ENCODE measurements at places on chromosomes 7 and 10.

DNA sequence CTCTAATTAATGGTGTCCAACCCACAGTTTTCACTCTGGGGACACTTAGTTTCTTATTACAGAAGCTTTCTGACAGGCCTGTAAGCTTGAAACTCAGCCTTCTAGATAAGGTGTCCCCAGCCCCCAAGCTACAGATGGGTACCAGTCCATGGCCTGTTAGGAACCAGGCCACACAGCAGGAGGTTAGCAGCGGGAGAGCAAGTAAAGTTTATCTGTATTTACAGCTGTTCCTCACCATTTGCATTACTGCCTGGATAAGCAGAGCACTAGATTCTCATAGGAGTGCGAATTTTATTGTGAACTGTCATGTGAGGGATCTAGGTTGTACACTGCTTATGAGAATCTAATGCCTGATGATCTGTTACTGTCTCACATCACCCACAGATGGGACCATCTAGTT lies 93.7 kb downstream of the TMEM26 start:
- DNase-seq = no peak

- no peak for DNase-seq
These were observed 247.0 kb downstream of the STK31 start for GRCh38 chr7:23956772-23957576.

GRCh38 chr7:16727736-16728135 lies 25.8 kb upstream of the TSPAN13 start:
- DNase-seq = no peak

GRCh38 chr7:15848362-15848761 lies 161.9 kb upstream of the MEOX2 start:
- DNase-seq = no peak

GRCh38 chr7:84043661-84044191 lies 150.9 kb downstream of the SEMA3A start:
- DNase-seq = no peak

- no peak for DNase-seq
These were observed 97.0 kb downstream of the LHPP start for GRCh38 chr10:124558339-124559321.

DNA sequence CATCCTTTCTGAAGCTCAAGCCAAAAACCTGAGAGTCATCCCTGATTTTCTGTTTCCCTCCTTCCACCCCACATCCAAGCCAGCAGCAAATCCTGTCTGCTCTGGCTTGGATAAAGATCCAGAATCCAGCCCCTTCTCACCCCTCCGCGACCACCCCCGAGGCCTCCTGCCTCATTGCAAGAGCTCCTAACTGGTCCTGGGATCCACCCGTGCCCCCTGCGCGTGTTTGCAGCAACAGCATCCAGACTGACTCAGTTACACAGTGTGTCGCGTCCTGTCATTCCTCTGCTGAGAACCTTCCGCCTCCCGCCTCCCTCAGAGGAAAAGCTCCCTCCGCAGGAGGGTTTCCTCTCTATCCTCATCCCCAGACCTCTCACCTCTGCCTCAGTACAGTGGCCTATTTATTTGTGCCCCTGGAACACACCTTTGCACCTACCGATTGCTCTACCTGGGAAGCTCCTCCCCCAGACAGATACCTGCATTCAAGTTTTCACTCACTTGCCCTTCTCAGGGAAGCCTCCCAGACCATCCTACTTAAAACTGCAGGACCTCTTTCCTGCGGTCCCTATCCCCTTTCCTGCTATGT lies 21.6 kb upstream of the GRID1 start:
- no peak for DNase-seq

GRCh38 chr7:30584415-30584814 lies 10.3 kb upstream of the GARS1 start:
- no peak for DNase-seq

- DNase-seq = no peak
These were observed 17.6 kb downstream of the AKR1E2 start for GRCh38 chr10:4843525-4844180.
